Stimulated activated CD4-positive, alpha-beta T cell treated with anti-CD3 and anti-CD28 coated beads, Interleukin-12 subunit alpha, Interleukin-12 subunit beta, amount 100 ng/mL, for 24 hours (primary cell): ENCODE measurements at places on chromosomes 6 and 20.
A peak's percentile ranks its signal among the peaks of the same experiment; 100 is the strongest.

GRCh38 chr6:154306696-154307095, 49.9 kb downstream of the IPCEF1 start:
- no peak for DNase-seq

- no peak for DNase-seq
These were observed 102.4 kb upstream of the SPTLC3 start for GRCh38 chr20:12906361-12906760.

DNA sequence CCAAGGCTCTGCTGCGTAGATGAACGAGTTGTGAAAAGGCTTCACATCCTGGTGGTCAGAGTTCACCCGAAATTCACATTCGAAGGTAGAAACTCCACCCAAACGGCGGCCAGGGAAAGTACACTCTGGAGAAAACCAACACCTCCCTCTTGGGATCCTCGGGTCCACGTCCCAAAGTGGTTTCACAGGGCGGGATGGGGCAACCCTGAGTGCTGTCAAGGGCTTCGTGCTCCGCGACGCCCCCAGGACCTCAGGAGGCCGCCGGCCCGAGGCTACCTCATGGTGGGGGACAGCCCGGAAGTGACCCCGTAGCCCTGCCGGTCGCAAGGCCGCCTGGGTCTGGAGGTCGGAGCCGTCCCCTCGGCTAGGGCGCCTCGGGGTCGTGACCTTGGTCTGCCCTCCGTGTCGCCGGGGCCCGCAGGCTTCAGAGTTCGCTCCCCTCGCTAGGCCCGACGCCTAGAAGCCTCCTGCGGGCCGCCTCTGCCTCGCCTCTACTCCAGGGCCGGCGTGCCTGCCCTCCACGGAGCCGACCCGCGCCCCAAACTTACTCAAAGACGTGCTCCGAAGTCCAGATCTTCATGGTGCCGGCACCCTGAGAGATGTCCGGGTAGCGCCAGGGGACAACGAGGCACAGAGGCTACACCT, at the start of gene PRELID3B:
TSS of gene PRELID3B (minus strand) at position 636 of the 645 bp plus-strand sequence. CDS start at position 580, 56 bp downstream.
- no peak for DNase-seq

- peak; percentile 13 for DNase-seq
These were observed 792 bp upstream of the MICA start for GRCh38 chr6:31402324-31403282.
